ENCODE measurements at places on chromosomes 3 and 15.

GRCh38 chr15:64070106-64070505 lies 23.5 kb downstream of the CIAO2A start:
- DNase-seq, result no peak

- no peak for DNase-seq
These were observed 8.7 kb downstream of the NPTN start for GRCh38 chr15:73624530-73624929.

GRCh38 chr15:68303134-68303533 lies 25.6 kb downstream of the FEM1B start:
- no peak for DNase-seq

- DNase-seq, result no peak
These were observed 178.5 kb upstream of the P2RY1 start for GRCh38 chr3:152656214-152656971.

- no peak for DNase-seq
These were observed 43.4 kb downstream of the HDGFL3 start for GRCh38 chr15:83164111-83164770.

- no peak for DNase-seq
These were observed 186.9 kb upstream of the TLE3 start for GRCh38 chr15:70284438-70285214.

DNA sequence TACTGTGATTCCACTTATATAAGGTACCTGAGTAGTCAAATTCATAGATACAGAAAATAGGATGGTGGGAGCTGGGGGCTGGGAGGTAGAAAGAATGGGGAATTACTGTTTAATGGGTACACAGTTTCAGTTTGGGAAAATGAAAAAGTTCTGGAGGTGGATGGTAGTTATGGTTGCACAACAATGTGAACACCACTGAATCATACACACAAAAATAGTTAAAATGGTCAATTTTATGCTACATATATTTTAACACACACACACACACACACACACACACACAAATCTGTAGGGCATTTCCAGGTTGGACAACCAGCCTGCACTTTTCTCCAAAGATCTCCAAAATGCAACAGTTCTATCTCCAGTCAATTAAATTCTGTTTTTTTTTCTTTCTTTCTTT lies 1.4 kb downstream of the CCDC32 start:
- no peak for DNase-seq

GRCh38 chr3:134337511-134338200 lies 36.6 kb downstream of the AMOTL2 start:
- DNase-seq, result no peak

DNA sequence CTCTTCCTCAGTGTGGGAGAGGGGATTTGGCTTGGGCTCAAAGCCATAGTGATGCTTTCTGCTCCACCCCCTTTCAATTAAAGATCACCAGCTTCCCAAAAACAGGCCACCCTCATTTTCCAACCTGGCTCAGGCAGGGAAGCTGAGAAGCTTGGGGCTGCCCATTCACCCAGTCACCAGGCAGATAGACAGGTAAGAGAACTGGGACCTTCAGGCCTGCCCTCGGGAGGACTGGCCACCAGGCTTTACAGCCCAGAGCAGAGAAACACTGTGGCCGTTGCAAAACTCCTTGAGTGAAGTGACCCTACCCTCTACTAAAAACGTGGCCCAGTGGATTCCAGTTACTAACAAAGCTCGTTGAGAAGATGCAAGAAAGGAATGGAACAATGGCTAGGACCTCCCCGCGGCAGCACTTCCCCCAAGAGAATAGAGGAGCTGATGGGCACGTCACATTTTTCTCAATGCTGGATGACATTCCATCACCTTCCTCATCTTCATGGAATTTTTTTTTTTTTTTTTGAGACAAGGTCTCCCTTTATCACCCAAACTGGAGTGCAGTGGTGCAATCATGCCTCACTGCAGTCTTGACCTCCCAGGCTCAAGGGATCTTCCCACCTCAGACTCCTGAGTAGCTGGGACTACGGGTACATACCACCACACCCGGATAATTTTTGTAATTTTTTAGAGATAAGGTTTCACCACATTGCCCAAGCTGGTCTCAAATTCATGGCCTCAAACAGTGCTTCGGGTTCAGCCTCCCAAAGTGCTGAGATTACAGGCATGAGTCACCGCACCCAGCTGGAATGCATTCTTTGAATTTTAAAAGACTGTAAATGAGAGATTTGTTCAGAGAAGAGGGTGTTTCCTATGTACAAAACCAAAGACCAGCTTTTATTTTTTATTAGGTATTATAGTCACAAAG lies 37.9 kb downstream of the LIPC start:
- no peak for DNase-seq

GRCh38 chr15:54305138-54305537 lies 326.9 kb downstream of the UNC13C start:
- no peak for DNase-seq

DNA sequence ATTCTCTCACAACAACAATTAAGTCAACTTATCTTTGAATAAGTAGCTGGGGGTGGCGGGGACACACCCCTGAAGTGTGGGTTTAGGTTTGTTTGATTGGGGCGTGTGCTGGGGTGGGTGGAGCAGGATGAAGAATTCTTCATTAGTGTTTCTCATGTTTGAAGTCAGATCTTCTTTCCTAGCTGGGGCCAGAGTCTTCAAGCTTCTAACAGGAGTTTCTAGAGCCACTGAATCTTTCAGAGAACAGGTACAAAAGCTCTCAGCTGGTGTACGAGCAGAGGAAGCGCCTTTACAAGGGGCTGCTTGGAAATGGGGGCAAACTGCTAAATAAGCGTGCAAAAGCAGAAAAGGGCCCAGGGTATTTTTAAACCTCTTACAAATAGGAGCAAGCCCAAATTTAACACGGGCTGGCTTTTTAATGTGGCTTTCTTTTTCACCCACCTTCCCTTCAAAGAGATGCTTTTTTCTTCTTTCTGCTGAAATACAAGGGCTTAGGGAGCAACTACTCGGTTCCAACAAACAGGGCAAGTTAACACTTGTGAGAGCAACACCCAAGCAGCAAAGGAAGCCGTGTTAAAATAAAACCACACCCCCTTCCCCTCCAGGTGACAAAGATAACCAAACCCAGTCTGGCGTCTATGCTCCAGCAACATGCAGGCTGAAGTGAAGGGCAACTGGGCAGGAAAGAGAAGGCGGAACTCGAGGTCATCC lies 86.9 kb upstream of the RASGRP1 start:
- no peak for DNase-seq

GRCh38 chr3:109731639-109732473 lies 394.5 kb upstream of the DPPA4 start:
- DNase-seq, result peak; percentile 2

DNA sequence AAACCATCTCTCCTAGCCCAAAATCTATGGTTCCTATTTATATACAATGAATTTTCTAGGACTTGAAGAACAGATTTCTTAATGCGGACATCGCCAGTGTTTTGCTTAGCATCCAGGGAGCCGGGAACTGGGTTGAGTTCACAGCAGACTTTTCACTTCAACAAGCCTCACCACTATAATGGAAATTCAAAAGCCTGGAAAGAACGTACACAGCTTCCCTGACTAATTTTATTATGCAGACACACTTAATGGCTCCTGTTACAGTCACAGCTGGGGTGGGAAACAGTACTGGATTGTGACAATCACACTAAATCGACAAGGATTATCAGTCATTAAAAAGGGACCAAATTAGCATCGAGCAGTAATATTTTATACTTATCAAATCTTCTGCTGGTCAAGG lies 129.2 kb upstream of the BNIP2 start:
- DNase-seq, result no peak

- no peak for DNase-seq
These were observed 149.9 kb downstream of the FRMD5 start for GRCh38 chr15:44045217-44045616.

DNA sequence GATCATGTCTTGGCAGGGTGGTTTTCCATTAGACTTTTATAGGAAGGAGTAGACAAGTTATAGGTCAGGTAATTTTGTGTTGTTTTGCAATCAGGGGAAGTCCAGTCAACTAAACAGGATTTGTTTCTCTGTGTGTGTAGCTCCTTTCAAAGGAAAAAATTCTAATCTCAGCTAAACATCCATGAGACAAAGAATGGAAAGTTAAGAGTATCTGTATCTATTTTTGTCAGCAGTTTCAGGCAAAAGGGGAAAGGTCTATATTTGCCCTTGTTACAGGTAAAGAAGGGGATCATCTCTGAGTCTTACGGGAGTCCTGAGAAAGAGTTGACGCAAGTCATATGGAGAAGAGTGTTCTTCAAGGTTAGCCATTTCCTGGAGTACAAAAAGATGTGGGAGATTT lies 79.3 kb downstream of the GAP43 start:
- no peak for DNase-seq

GRCh38 chr15:51114437-51115119 lies 19.9 kb upstream of the TNFAIP8L3 start:
- no peak for DNase-seq

GRCh38 chr3:143726727-143727126 lies 121.5 kb downstream of the SLC9A9 start:
- no peak for DNase-seq

DNA sequence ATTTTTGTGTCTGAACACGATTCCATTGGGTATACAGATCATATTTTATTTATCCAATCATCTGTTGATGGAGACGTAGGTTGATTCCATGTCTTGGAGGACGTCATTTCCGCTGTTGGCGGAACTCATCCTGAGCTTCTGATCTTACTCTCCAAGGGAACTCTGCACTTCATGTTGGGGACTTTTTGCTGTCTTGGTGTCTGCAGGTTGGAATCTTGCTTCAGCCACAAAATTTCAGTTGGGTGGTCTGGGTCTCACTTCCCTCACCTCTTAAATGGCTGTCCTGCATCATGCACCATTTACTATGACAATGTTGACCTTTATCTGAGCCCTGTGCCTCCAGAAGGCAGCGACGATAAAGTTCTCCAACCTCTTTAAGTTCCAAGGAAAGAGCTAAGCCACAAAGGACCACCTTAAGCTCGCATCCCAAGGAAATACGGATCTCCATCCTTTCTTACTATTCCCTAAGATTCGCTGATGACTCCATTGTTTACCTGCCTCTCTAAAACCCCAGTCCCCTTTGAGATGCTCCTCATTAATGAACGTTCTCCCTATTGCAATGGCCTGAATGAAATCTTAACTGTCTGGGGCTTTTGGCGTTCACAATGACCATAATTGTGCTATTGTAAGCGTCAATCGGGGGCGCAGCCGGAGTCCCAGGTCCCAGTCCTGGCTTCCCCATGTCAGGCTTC lies 23.1 kb upstream of the RNU6-1 start:
- DNase-seq, result no peak

GRCh38 chr3:144127700-144128099 lies 156.1 kb downstream of the DIPK2A start:
- no peak for DNase-seq

DNA sequence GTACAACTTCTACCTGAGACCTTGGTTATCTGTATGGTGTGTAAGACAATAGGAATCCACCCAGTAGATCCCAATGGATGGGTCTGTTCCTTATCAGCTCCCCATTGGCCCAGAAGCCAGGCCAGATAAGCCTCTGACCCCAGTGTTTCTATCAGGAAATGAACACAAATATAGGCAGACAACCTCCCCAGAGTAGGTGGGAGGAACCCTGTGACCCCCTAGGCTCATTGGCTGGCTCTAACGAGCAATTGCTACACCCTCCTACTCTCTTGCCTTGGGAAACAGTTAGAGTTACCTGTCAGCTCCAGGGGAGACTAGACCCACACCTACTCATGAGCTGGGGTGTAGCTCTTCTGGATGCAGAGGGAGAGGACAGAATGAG lies 299.9 kb downstream of the UACA start:
- DNase-seq, result no peak

GRCh38 chr3:46561951-46562350 lies 4.2 kb downstream of the LRRC2 start:
- no peak for DNase-seq

- DNase-seq, result no peak
These were observed 201.1 kb downstream of the ADAMTS17 start for GRCh38 chr15:100140527-100141308.

DNA sequence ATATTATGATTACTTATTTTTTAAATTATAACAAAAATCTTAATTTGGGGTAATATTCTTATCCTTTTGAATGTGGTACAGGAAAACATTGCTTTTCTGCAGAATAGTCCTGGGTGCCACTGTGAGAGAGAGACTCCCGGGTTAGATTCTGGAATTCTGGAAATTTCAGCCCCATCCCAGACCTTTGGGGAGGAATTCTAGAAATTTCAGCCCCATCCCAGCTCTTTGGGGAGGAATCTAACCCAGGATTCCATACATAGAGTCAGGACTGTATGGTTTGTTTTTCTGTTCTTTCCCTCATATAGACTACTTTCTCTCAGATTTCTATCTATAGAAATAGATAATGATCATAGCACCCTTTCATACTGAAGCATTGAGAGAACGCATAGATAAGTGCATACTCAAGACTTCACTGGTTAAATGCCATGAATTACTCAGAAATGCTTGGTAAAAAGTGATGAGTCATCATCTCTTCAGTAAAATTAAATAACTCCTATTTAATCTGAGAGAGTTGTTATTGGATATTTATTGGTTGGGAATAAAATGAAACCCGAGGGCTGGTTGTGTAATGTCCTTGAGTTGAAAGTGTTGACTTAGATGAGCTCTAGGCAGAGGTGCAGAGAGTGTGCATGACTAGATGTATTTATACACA lies 8.3 kb downstream of the EIF2AK4 start:
- DNase-seq, result no peak

GRCh38 chr3:170387950-170388349 lies 30.4 kb downstream of the SKIL start:
- no peak for DNase-seq

GRCh38 chr15:65962187-65962586 lies 92.9 kb downstream of the RAB11A start:
- no peak for DNase-seq

DNA sequence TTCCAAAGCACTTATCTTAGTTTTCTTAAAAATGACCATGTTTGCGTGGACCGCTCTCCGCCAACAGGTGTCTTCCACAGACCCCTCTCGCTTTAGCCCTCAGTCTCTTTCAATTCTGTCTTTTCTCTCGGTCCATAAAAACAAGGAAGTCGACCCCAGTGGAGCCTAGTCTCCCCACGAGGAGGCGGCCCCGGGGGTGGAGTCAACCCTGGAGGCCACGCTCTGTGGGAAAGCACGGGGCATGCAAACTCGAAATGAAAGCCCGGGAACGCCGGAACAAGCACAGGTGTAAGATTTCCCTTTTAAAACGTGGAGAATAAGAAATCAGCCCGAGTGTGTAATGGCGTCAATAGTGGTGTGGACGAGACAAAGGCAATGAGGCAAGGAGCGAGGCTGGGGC lies 49.1 kb downstream of the EBLN2 start:
- no peak for DNase-seq

GRCh38 chr3:134646086-134646485 lies 4.7 kb downstream of the KY start:
- no peak for DNase-seq

DNA sequence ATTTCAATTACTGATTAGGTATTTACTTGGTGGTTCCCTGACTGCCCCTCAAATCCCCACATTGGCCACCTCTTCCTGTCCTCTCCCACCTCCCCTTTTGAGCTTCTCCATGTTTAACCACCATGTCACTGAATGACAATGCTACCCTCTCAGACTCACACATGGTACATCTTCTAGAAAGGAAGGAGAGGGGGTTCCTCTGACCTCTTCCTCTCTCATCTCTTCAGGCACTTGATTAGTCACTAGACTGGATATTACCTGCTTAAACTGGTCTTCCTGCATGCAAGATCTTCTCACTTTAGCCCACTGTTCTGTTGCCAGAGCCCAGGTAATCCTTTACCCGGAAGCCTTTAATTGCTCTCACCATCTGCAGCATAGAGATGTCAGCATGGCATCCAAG lies 64.9 kb downstream of the DIPK2A start:
- DNase-seq, result no peak

All from GM18507 (cell line).